ENCODE measurements at places on chromosomes 12 and 14.

DNA sequence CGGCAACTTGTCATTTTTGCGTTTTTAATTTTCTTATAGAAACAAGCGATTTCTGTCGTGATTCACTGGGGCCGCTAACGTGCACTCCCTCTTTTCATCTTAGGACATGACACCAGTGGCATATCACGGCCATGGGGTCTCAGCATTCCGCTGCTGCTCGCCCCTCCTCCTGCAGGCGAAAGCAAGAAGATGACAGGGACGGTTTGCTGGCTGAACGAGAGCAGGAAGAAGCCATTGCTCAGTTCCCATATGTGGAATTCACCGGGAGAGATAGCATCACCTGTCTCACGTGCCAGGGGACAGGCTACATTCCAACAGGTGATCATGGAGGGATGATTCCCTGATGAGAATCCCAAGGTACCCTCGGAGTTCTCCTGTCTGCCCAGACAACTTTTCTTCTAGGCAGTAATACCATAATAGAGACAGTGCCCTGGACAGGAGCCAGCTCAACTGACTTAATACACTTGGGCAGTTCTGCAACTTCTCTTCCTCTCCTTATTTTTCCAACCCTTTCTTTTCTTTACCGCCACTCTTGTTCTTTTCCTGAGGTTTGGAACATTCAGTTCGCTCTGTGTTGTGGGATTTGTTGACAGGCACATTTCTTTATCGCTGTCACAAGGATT is 821 bp downstream of the TMEM106C start:
- no peak for DNase-seq

GRCh38 chr12:45666396-45666795 is 63.1 kb upstream of the ARID2 start:
- DNase-seq = no peak

DNA sequence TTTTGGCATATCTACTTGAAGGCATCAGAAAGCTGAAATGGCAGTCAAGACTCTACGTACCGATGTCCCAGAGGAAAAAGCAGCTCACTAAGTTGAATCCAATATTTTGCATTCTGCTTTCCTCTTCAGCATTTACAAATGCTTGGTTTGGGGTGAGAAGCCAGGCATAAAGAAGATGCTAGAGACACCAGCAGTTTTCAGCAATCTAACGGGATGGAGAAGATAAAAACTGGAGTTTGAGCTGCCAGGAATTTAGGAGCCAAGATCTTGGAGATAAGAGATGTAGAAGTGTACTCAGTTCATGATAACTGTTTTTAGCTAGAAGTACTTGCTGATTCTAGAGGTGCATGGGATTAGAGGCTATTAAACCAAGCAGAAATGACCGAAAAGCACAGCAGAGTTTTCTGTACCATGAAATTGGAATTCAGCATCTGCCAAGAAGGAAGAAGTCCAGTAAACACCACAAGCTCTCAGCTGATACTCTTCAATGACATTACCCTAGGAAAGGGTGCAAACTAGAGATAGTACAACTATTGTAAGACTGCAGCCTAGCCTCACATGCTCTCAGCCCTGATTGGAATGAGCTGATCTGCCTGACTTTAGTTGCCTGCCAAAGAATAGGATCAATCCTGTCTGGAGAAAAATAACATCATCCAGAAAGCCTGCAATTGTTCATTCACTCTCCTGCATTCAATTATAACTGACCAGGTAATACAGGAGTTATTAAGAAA is 7.4 kb upstream of the ALDH1L2 start:
- DNase-seq = no peak

DNA sequence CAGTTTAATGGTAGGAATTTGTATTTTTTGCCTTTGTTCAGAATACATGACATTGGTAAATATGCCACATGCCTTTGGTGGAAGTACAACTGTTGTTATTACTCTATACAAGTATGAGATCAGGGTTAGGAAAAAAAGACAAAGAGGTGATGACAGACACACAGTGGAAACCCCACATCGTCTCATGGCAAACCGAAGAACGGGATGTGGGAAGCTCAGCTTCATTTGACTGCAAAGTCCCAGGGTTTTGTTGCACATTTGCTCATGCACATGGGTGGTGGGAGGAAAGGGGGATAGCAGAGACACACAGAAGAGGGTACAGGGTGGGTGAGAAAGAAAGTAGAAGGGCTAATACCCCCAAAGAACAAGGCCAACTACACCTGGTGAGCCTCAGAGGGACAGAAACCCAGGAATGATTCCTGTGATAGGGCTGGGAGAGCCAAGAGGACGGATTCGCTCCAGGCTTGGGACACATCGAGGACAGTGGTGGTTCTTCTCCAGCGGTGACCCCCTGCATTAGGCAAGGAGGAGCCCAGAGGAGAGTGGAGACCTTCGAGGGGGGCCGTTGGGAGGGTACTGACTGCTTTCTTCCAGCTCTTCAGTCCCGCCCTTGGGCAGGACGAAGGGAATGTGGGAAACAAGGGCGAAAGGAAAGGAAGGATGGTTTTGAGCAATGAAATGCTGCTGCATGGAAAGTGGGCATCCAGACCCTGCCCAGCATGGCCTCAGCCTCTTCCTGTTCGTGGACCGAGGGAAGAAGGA is 8.1 kb downstream of the VAMP1 start:
- no peak for DNase-seq

DNA sequence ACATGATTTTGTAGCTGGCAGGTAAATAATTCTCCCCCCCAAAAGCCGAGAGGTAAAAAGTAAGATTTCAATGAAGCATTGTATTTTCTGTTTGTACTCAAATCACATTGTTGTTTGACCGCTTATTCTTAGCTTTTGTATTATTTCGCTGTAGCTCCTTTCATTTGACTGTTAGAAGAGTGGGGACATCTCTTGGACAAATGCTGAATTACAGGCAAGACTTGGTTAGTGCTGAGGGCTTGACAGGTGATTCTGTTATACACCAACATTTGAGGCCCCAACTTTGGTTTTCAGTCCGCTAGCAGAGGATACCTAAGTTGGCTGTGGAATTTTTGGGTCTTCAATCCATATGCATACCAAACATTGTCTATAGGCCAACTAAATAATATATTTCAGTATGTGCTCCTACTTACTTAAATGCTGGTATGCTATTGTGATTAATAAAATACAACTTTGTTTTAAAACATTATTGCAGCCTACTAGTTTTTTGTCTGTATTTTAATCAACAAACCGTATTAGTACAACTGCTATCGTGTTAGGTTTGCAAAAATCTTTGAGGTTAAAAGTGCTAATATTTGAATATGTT is 102.2 kb downstream of the ERC1 start:
- DNase-seq = peak; percentile 47

- no peak for DNase-seq
These were observed 452.8 kb downstream of the AEBP2 start for GRCh38 chr12:19891936-19892591.

DNA sequence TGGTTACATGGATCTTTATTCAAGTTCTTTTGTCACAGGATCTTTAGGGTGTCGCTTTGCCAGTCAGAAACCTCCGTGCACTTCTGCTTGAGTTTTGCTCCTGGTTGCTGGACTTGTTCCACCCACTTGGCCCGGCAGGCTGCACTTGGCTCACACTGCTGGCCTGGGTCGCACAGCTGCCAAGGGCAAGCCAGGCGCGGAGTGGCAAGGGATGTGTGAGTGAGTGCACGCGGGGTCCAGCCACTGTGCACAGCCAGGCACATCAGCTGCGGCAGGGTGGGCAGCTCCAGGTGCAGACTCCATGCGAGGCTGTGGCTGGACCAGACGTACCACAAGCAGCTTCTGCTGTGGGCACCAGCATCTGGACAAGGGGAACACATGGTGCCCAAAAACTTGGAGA is 76.6 kb downstream of the DERA start:
- no peak for DNase-seq

GRCh38 chr14:73295198-73295796 is 58.0 kb downstream of the PAPLN start:
- peak; percentile 17 for DNase-seq

DNA sequence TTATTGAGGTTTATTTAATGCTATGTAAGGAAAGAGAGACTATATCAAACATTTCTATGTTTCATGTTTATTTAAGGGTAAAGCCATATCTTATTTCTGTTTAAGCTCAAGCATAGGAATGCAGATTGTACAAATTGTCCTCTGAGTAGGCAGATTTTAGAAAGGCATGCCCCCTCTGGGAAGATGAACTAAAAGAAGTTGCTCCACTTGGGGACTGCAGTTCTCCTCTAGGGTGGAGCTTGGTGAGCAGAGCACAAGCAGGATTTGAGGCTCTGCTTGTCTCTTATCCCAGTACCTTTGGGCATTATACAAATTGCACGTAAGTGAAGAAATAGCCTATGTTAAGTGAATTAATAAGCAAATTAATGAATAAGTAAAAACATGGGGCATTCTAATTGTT is 96.2 kb upstream of the PDE3A start:
- DNase-seq = no peak

GRCh38 chr14:52661314-52661713 is 34.0 kb downstream of the ERO1A start:
- DNase-seq = no peak

DNA sequence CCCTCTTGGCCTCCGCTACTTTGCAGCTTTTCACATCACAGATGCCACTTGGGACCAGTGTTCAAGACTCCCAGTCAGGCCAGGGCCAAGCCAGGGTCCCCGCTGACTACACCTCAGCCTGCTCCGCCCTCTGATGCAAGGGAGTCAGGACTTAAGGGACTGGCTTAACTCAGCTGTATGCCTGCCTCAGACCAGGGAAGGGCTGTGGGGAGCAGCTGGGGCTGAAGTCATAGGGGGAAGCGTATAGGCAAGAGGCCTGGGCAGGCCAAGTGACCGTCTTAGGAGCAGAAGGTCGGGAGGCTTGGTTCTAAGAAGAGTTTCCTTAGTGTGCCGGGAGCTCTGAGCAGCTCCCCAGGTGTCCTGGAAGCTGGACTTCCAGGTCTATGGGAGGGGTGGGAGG is 21.9 kb downstream of the KDM2B start:
- no peak for DNase-seq

GRCh38 chr12:129269756-129270495 is 416.6 kb downstream of the GLT1D1 start:
- DNase-seq = no peak

GRCh38 chr12:94171595-94171930 is 23.2 kb downstream of the PLXNC1 start:
- DNase-seq = peak; percentile 27

DNA sequence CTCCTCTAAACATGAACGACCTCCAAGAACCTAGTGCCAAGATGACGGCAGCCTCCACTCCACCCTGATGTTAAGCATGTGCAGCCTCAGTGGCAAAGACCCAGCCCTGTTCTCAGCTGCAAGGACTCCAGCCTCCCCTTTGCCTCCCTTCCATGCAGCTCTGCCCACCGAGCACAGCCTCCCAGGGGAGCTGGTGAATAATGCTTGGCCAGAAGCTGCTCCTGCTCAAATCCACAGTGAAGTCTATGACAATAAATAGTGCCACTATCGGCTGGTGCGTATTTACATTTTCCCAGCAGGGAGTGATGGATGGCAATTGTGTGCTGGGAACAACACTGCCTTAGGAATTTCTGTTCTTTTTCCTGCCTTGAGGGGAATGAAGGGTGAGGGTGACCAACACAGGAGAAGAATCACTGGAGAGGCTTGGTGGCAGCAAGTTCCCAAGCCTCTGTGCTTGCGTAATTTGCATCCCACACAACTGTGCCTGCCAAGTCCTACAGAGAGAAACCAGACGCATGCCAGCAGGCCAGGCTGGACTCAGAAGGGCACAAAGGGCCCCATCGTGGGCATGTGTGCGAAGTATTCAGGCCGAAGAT is 29.9 kb upstream of the TC2N start:
- peak; percentile 71 for DNase-seq

- DNase-seq = no peak
These were observed 172.8 kb upstream of the PLEKHG7 start for GRCh38 chr12:92529944-92530343.

- DNase-seq = no peak
These were observed 92.3 kb upstream of the LMNTD1 start for GRCh38 chr12:25645427-25645826.

DNA sequence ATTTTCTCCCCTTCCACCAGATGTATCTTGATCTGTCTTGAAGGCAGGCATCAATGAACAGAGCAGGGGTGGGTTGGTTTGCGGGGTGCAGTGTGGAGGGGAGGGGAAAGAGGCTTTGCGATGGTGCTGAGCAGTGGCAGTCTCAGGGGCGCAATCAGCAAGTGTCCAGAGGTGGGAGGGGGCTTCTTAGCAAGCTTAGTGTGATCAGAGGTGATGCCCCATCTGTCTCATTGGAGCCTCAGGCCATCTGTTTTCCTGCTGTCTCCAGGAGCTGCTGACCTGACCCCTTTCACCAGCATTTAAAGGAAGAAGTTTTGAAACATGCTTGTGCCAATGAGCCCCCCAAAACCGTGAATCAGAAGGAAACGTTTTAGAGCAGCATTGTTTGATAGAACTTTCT is 187.7 kb upstream of the LHX5 start:
- no peak for DNase-seq

DNA sequence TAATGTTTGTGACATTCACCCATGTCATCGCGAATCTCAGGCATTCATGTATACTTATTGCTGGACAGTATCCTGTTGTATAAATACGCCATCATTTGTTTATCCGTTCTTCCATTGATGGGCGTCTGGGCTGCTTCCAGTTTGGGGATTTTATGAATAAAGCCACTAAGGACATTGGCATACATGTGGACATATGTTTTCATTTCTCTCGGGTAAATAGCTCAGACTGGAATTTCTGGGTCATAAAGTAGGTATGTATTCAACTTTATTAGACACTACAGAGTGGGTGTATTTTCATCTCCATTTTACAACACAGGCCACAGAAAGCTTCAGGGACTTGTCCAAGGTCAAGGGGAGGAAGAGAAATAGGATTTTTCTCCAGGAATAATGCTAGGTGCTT is 48.9 kb downstream of the HRK start:
- DNase-seq = no peak

- no peak for DNase-seq
These were observed 120.9 kb upstream of the CAND1 start for GRCh38 chr12:67148265-67148664.
